Vagina (tissue), 2 donors: ENCODE measurements at places on chromosomes 6 and 20. TPM values are rescaled to one million over a fixed set of nuclear protein-coding genes. Genes with fewer than 3 reads are reported as not detected.

TTK gene
- total RNA-seq, result 2.5 TPM

DNA sequence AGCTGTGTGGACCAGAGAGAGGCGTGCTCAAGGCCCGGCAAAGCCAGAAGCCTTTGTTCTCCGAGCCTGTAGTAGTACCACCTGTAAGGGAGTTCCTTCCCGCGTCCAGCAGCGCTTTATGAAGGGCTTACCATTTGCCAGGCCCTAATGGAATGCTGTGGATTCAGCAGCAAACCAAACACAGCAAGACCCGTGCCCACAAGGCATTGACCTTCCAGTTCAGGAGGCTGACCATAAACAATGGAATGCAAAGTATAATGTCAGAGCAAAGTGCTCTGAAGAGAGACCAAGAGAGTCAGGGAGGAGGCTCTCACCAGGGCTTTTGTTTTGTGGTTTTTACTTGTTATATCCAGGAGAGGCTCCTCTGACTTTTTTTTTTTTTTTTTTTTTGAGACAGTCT, 209.8 kb downstream of the ZMYND8 start:
- no peaks in the 10 kb centered on the region for H3K36me3 ChIP-seq
- no peak overlapping the region for H3K27ac ChIP-seq
- no peak for DNase-seq
- no peak overlapping the region for H3K4me3 ChIP-seq
- no peaks in the 10 kb centered on the region for H3K27me3 ChIP-seq

GRCh38 chr6:163311830-163312229, 102.7 kb upstream of the QKI start:
- H3K36me3 ChIP-seq, result no peaks in the 10 kb centered on the region
- no peak overlapping the region for H3K4me3 ChIP-seq
- no peaks in the 10 kb centered on the region for H3K4me1 ChIP-seq
- H3K27ac ChIP-seq, result no peak overlapping the region
- no peaks in the 10 kb centered on the region for H3K27me3 ChIP-seq

DNA sequence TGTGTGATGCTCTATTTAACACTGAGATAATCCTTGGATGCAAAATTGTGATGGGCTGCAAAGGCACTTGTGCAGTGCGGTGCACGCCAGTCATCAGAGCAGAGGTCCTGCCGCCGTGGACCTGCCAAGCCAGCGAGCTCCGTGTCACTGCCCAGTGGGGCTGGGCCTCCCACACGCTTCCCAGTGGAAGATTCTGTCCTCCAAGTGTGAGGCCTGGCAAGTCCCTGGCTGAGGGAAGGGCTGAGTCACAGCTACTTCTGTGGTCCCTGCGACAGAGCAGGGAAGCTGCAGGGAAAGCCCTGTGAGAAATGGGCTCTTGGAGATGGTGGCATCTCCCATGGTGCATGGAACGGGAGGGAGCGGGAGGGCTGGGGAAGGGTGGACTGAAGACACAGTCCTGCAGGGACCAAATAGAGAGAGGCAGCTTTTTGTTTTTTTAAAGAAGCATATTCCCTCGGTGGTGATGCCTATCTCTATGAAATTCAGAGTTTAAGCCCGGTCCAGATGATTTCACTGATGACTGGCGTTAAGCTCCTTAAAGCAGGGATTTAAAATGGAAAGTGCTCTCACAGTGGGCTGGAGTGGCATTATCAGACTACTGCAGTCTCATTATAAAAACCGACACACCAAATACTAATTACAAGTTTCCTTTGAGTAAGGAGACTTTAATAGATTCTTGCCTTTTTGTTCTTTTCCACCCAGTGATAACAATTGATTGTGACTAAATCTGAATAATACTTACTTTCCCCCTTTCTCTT, 413.7 kb downstream of the QKI start:
- no peaks in the 10 kb centered on the region for H3K36me3 ChIP-seq
- no peaks in the 10 kb centered on the region for H3K4me1 ChIP-seq
- H3K27me3 ChIP-seq, result no peaks in the 10 kb centered on the region
- DNase-seq, result no peak
- no peak overlapping the region for H3K27ac ChIP-seq
- no peak overlapping the region for H3K4me3 ChIP-seq

GRCh38 chr20:3121271-3121911, 36.9 kb upstream of the AVP start:
- H3K36me3 ChIP-seq, result peaks cover 5% of the 10 kb centered on the region
- H3K4me3 ChIP-seq, result no peak overlapping the region
- no peak for DNase-seq
- no peaks in the 10 kb centered on the region for H3K4me1 ChIP-seq
- H3K27ac ChIP-seq, result no peak overlapping the region

GRCh38 chr20:62886709-62887058, 25.1 kb upstream of the TCFL5 start:
- H3K4me3 ChIP-seq, result no peak overlapping the region
- peaks cover 5% of the 10 kb centered on the region for H3K36me3 ChIP-seq
- H3K27me3 ChIP-seq, result no peaks in the 10 kb centered on the region
- H3K4me1 ChIP-seq, result no peaks in the 10 kb centered on the region
- no peak for DNase-seq

DNA sequence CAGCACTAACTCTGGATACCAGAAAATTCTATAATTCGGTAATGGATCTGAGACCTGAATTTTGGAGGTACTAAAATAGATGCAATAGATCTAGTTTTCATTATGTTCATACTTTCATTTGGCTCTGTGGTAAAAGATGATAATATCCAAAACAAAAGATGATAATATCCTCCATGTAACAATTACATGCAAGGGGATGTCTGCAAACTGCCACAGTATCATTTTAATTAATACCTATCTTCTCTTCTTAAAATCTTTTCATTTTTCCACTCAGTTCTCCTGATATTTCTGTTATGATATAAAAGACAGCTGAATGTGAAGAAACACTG, 15.6 kb downstream of the BTN2A1 start:
- H3K4me3 ChIP-seq, result peak overlapping the region; percentile 39
- H3K4me1 ChIP-seq, result peaks cover 16% of the 10 kb centered on the region
- peak overlapping the region; percentile 90 for H3K27ac ChIP-seq
- no peak for DNase-seq
- H3K36me3 ChIP-seq, result no peaks in the 10 kb centered on the region
- H3K27me3 ChIP-seq, result no peaks in the 10 kb centered on the region

DNA sequence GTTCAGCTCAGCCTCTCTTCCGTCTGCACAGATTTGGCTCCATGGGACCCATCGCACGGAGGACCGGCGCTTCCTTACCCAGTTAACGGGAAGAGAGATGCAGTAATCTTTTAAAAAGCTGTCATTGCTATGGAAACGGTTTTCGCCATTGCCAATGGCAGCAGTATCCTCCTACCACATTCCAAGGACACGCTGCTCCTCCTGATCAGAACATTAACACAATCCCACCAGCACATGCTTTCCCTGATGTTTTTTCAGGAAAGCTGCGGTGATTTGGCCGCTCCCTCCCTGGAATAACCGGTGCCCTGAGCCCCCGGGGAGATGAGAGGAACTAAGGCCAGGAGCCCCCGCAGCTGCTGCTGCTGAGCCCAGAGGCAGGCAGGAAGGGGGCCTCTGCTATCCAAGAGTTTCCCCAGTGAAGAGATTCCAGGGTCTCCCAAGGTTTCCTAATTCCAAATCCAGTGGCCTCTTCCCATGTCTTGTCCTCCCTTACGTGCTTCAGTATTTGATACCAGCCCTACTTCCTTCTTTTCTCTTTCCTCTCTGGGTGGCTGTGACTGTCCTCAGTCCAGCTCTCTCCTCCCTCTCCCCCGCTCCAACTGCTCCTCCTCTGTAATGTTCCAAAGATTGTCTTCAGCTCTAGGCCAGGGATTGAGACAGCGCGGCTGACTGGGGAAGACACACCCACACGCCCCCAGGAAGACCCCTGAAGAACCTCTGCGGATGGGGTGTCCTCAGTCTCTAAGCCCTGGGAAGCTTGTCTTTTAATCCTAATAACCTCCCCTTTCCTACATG, 2.6 kb downstream of the BNIP5 start:
- no peaks in the 10 kb centered on the region for H3K27me3 ChIP-seq
- no peaks in the 10 kb centered on the region for H3K36me3 ChIP-seq
- H3K4me1 ChIP-seq, result peaks cover 17% of the 10 kb centered on the region
- peak overlapping the region; percentile 46 for H3K27ac ChIP-seq
- DNase-seq, result no peak
- H3K4me3 ChIP-seq, result no peak overlapping the region

CNKSR3 gene
- total RNA-seq, result 7.4 TPM

DNA sequence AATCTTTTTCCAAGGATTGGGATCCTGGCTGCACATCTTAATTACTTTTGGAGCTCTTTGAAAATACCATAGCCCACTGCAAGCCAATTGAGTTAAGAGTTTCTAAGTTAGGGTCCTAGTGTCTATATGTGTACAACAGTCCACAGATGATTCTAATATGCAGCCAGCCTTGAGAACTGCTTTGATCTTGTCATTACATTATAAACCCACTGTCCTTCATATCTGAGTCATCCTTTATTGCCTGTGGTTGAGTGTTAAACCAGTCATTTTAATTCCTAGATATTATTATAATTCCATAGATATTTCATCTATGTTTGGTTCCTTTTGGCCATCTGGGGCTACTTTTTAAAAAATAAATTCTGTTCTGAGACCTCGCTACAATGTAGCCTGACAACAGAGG, 24.1 kb downstream of the MCM8 start:
- DNase-seq, result no peak
- H3K4me1 ChIP-seq, result no peaks in the 10 kb centered on the region
- H3K27ac ChIP-seq, result no peak overlapping the region
- H3K4me3 ChIP-seq, result no peak overlapping the region

GABRR1 gene
- total RNA-seq, result not detected

- no peaks in the 10 kb centered on the region for H3K27me3 ChIP-seq
- no peak overlapping the region for H3K4me3 ChIP-seq
- H3K4me1 ChIP-seq, result no peaks in the 10 kb centered on the region
- no peaks in the 10 kb centered on the region for H3K36me3 ChIP-seq
These were observed 273.9 kb upstream of the RNF217 start for GRCh38 chr6:124688369-124688768.

DNA sequence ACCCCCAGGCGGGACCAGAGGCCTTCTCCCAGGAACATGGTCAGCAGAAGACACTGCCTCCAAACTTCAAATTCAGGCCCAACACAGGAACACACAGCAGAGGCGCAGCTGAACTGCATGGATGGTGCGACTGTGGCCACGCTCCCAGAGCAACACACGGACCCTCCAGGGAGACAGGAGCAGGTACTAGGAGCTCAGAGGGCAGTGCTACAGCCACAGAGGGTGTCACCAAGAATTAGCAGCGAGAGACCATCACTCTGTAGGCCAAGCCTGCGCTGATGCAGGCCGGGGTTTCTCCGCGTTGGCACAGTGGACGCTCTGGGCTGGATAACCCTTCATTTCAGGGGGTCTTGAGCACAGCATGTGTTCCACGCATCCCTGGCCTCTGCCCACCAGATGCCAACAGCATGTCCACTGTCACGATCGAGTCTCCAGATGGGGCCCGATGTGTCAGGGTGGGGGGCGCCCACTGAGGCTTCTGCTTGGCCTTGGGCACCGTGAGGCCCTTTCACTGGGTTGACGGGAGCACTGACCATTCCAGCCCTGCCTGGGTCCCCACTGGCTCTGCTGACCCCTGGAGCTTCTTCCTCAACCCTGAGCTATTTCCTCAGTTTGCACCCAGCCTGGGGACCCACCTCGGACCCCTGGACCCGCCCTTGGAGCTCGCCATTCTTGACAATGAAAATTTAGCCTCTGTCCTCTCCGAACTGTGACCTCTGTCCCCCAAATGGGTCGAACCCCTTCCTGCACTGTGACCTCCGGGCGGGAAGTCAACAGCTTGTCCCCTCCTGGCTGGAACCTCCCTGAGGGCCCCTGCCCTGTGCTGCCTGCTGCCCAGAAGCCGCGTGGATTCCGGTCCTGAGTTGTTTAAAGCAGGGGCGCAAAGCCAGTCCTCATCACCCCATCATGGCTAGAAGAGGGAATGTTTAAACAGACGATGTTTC, 239.4 kb downstream of the DLL1 start:
- peak overlapping the region; percentile 83 for H3K27ac ChIP-seq
- no peak for DNase-seq
- no peaks in the 10 kb centered on the region for H3K27me3 ChIP-seq
- H3K4me1 ChIP-seq, result peaks cover 20% of the 10 kb centered on the region

DNA sequence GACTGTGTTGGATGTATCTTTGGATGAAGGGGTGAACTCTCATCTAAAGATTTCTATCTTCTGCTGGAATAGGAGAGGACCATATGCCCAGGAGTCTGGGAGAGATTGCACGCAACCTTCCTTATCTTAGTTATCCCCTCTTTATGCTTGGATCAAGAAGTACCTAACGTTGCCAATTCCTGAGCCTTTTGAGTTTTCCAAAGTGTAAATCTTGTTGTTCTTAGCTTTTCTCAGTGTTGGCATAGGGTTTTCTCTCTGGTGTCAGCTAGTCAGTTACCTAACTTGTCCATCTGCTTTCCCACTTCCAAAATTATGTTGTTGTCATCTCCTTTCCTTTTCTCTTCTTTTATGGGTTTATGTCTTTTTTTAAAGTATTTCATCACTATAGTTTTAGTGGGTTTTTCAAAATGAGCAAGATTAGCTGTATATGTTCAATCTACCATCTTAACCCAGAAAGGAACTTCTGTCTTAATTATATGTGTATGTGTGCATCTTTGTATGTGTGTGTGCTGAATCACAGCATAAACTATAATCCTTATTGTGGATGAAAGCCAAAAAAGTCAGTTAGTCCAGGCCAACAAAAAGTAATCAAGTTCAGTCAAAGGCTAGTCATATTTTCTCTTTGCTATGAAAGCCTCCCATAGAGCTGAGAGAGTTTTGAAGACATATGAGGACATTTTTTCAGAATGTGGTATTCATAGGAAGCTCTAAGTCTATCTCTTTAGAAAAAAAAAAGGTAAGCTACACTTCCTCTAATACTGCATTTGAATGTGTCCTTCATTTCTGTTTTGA, 72.1 kb downstream of the KHDC1L start:
- no peak overlapping the region for H3K27ac ChIP-seq
- no peaks in the 10 kb centered on the region for H3K4me1 ChIP-seq
- no peaks in the 10 kb centered on the region for H3K27me3 ChIP-seq
- H3K4me3 ChIP-seq, result no peak overlapping the region
- no peak for DNase-seq
- H3K36me3 ChIP-seq, result no peaks in the 10 kb centered on the region

DNA sequence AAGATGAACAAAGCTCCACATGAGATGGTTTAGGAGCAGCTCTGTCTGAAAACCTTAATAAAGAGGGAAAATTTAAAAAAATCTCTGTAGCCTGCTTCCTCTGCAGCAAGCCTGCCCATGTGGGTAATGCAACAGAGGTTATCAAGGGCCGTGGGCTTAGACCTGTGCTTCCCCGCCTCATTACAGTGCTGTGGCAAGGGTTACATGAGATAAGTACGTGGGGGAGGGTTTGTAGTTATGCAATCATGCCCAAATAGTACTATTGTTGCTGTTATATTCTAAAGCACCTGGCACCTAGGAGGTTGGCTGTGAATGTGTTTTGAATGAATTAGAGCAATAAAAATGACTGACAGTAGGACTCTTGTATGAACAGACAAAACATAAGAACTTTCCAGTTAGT, 68.3 kb downstream of the PKHD1 start:
- no peaks in the 10 kb centered on the region for H3K4me1 ChIP-seq
- no peak overlapping the region for H3K4me3 ChIP-seq
- no peak overlapping the region for H3K27ac ChIP-seq
- no peak for DNase-seq
